ENCODE measurements at places on chromosomes 5 and 9.

GRCh38 chr5:147519380-147519779, 9.5 kb upstream of the DPYSL3 start:
- DNase-seq: no peak

GRCh38 chr5:5066276-5067186, 73.6 kb upstream of the ADAMTS16 start:
- no peak for DNase-seq

DNA sequence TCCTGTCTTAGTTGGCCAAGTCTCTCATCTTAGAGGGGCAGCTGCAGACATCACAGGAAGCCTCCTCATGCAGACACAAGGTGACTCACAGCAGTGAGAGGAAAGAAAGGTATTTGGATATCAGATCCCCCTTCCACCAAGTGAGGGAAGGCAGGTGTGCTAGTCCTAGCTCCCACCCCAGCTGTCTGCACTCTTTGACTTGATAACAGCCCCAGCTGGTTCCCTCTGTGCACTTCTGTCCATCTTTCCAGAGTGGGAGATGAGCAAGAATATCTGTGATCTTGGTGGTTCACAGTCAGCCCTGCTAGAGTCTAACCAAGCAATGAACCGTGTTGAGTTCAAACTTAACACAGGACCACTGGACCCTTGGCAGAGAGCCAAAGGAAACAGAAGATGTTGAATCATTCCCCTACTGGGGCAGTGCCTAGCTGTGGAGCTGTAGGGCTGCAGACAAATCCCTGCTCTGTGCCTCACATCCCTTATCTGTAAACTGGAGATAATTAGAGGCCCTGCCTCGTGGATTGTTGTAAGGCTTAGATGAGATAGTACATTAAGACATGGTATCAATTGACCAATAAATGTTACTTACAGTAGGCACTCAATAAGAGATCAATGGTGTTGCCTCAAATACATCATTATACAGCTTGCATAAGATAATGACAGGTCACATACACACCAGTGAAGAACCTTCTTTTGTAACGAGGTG, 39.1 kb downstream of the SH3RF2 start:
- DNase-seq: no peak

- no peak for DNase-seq
Observed at GRCh38 chr9:115978091-115978490, 175.5 kb upstream of the PAPPA start.

GRCh38 chr9:135130207-135130976, 42.9 kb downstream of the OLFM1 start:
- no peak for DNase-seq

DNA sequence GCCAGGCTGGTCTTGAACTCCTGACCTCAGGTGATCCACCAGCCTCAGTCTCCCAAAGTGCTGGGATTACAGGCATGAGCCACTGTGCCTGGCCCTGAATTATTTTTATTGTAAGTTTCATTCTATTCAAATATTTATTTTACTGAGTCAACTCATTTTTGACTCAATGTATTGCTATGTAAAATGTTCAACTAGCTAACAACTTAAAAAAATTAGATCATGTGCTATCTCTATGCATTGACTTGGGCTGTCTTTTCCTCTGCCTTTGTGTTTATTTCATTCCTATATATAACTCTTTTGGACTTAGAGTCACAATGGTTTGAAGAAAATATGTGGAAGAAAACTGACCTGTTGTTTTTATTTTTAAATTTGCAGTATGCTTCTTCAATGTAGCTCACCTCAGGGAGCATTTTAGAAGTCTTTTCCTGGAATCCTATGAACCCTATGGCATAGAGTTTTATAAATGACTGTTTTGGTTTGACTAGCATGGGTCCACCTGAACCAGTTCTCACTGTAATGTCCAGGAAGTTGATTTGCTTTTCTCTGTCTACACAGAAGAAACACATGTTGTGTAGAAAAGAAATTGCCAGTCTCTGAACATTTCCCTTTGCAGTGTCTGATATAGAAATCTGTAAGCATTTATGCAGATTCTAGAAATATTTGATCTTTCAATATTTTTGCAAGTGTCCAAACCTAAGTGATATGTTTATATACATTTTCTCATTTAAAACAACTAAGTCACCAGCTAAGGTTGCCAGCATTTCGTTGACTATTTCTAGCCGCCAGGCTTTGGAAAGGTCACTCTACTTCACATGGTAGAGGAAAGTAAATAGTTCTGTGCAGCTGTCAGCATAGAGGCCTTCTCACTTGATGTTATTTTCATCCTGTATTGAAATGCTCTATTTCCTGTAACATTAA, 138.8 kb downstream of the PCSK1 start:
- DNase-seq: no peak

- DNase-seq: no peak
Observed at GRCh38 chr9:20054734-20055133, 265.9 kb upstream of the SLC24A2 start.

DNA sequence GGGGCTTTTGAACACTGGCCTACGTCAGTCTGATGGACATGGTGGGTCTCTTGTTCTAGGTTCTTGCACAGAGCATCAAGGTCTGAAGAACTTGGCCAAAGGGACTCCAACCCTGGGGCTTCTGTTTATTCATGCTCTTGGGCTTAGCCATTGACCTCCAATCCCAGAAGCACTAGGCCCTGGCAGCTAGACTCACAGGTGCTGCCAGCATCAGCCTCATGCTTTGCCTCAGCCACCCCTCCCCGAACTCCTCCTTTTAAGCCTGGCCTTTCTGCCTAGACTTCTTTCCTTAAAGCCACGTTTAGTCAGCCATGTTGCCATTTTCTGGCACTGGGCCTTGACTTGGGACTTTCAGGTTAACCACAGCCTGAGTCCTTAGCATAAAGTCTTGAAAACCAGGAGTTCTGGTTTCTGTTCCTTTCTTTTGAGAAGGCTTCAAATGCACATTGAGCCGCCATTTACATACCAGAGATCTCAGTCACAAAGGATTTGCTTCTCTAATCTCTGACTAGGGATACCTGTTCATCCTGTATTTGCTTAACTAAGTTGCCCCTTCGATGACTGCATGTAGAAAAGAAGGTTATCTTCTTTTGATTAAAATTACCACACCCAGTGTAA, 54.7 kb downstream of the ANGPTL2 start:
- no peak for DNase-seq

DNA sequence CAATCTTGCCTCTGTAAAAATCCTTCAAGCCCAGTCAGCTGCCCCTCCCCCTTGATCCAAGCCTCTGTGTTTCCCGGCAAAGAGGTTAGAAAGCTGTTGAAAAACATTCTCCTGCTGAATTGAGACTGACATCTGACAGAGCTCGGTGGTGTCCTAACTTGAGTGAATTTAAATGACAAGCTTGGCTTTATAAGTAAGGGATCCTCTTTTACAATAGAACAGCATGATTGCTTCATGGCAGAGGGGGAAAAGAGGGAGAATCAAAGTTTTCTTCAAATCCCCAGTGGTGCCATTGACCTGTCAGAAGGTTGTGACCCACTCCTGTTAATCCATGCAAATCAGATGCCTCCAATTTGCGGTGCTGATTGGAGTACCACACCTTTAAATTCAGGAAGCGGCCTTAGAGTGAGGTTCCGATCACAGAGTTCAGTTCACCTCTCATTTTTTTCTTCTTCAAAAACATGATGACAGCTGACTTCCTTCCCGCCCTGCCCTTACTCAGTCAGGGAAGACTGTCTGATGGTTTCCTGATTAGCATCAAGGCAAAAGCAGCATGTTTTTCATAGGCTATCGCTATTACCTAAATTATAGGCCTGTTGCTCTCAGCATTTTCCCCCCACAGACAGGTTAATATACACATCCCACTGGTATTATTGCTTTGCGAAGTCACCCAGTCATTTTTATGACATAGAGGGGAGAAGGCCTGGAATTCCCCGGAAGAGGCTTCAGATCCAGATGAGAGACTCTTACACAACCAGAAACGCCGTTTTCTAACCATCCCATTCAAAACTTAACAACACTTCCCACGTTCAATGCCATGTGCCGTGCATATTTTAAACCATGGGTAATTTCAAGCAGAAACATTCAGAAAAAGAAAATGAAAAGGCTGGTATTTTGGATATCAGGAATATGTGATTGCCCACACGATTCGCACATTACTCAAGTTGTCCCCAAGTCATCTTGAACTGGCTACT, 141.4 kb downstream of the EBF1 start:
- DNase-seq: no peak

DNA sequence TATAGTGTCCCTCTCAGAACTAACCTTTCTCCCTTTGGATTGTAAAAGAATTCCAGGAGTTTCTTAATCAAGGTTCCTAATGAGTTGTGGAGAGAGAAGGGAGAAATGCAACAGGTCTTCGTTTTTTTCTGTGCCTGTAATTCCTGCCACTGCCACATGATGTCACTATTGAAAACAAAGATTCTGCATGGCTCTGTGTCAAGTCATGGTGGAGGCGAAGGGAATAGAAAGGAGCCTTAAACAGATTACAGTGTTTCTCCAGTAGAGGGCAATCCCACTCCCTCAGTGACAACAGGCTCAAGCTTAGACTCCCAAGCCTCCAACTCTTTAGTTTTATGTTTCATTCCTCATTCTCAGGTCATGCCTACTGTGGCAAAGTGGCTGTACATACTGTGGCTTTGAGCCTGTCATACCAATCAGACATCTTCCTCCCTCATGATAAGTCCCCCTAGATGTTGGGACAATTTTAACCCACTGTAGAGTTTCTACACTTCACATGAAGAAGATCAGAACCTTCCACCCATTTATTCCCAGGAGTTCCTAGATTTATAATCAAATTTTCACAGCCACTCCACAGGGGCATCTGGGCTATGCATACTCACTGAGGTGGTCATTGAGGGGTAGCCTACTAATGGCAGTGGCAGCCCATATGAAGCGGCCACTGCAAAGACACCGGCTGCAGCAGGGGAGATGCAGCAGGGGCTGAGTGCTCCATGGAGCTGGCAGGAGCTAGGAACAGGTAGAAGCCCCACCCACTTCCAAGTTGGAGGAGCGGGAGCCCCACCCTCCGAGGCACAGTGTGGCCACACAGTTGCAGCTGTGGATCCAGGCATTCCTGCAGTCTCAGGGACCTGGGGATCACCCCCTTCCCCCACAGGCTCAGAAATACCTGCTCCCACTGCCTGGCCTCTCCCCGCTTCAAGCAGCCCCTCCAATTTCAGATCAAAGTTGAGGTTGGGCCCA, 97.4 kb upstream of the TRIM32 start:
- no peak for DNase-seq

GRCh38 chr5:89342106-89342876, 459.3 kb upstream of the MEF2C start:
- DNase-seq: no peak

GRCh38 chr5:169636477-169637084, 494 bp upstream of the DOCK2 start:
- no peak for DNase-seq

GRCh38 chr5:14598225-14598624, 16.6 kb downstream of the OTULINL start:
- no peak for DNase-seq

DNA sequence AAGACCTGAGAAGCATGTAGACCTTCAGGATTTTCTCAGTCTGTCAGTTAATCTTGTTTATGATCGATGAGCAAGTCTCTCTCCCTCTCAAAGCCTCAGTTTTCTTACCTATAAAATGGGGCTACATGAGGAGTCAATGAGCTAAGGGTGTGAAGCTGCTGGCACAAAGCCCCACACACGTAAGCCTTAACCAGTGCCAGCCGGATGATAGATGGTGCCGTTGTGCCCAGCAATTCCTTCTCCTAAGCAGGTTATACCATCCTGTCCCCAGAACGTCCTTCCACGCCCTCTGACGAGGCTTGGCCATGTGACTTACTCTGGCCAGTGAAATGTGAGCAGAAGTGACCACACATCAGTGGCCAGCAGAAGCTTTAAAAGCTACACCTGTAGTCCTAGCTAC, 179.0 kb downstream of the C9orf50 start:
- DNase-seq: no peak

DNA sequence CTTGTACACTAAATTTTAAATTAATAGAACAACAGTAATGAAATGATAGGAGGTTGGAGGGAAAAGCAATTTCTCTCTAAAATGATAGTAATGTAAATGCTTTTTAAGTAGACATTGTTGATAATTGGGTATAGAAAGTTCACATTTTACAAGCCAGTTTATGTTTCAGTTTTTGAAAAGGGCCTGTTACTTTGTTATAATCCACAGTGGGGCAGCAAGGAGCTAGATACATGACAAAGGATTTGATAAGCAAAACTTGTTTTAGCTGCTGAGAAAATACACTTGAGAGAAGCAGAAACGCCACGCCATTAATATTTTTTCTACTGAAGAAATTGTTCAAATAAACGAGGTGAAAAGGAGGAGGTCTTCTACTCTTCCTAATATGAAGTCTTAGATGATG, 30.2 kb downstream of the SREK1 start:
- DNase-seq: no peak

- DNase-seq: no peak
Observed at GRCh38 chr5:11611011-11611410, 293.2 kb downstream of the CTNND2 start.

GRCh38 chr5:10441083-10441991, at the start of gene ROPN1L:
ROPN1L (plus strand) TSS chr5:10441879; CDS start chr5:10442168, 289 bp downstream.
- DNase-seq: peak; percentile 47

GRCh38 chr5:67652201-67652600, 455.6 kb upstream of the CD180 start:
- no peak for DNase-seq

DNA sequence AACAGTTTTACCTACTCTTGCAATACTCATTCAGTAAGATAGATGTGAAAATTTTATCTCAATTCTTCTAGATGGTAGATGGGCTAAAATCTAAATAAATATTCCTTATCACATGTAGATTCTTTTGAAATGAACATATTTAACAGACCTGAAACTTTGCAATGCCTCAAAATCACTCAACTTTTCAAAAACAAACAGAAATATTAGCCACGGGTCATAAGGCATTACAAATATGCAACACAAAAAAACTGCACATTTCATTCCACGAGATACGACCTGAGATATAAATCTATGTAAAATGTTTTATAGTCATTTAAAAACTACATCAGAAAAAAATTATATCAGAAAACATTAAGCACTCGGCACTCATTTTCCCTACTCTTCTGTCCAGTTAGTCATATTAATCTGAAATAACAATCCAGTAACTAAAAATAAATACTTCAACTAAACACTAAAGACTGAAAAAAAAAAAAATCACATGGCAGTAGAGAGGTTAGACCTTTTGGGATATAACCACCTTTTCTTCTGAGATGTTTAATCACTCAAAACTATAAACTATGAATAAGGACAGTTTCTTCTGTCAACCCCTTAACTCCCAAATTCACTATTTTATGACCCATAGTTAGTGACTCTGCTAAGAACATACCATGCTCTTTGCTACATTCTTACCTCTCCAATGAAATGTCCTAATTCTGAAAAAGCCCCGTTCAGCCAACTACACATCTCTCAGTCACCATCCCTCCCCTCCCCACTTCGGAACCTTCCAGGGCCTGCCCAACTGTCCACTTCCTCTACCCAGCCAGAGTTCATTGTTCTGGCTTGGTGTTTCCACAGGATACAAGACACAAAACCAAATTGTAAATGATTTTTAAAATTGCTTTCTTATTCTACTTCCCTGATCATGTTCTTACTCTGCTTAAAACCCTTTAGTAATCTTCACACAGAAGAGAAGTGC, 6.4 kb downstream of the HOMER1 start:
- no peak for DNase-seq

DNA sequence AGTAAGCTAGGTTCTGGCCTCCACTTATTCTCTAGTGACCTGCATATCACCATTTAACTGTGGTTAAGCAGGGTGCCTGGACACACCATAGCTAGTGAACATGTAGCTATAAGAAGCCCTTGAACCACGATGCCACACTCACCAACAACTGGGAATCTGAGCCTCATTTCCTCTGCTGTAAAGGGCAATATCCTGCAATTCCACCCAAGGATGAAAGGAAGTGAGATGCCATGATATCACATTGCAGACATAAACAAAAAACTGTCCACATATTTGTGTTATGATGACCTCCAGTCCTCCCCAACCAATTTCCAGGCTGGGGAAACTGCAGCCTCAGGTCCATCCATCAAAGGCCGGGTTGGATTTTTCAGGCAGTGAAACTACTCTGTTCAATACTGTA, 10.4 kb downstream of the TNIP1 start:
- DNase-seq: no peak
